ENCODE measurements at places on chromosomes 4 and X.

DNA sequence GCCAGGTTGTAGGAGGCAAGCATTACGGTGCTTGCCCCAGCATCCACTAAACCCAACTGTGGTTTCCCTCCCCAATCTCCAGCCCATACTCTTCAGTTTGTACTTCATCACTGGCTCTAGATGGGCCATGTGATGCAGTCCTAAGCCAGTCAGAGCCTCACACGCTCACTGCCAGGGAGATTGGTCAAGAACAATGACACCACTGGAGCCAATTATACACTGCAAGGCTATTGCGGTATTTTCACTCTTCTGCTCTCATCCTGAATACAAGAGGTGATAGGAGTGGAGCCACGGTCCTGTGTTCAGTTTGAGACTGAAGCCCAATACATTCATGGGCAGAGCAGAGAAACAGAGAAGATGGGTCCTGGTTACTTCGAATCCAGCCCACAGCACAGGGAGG lies 58.4 kb downstream of the SEPSECS start:
- DNase-seq: no peak

GRCh38 chrX:46686003-46686645 lies 72.8 kb downstream of the SLC9A7 start:
- no peak for DNase-seq

DNA sequence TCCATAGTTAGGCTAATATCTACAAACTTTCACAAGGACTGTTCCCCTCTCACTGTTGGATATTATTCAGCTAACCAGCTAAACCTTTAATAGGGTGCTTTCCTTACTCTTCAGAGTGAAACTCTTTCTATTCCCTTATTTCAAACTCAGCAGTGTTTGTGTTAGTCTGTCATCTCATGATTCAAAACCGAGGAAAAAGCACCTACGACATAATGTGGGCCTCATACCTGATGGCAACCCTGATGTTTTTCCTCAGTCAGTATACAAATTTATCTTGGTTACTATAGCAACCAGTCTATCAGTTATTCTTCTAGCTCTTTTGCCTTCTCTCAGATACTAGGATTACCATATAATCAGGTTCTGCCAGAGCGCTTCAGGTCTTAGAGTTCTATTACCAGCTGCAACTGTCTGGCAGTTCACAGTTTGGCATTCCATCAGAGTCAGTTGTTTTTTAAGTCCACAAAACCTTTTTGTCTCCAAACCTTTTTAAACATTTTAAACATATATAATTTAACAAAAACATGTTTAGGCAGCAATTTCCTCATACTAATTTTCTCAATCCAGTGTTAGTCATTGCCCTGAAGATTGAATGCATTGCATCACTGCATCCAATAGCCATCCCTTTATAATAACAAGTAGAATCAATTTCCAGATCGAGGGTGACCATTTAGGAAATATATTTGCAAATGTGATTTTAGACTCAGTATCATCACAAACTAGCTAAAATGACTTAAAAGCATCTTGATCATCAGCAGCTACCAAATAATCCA lies 7.4 kb downstream of the WDR44 start:
- DNase-seq: no peak

- no peak for DNase-seq
Observed at GRCh38 chr4:142917678-142918077, 71.6 kb upstream of the INPP4B start.

GRCh38 chrX:71184092-71184491 lies 38.9 kb upstream of the GJB1 start:
- DNase-seq: no peak

DNA sequence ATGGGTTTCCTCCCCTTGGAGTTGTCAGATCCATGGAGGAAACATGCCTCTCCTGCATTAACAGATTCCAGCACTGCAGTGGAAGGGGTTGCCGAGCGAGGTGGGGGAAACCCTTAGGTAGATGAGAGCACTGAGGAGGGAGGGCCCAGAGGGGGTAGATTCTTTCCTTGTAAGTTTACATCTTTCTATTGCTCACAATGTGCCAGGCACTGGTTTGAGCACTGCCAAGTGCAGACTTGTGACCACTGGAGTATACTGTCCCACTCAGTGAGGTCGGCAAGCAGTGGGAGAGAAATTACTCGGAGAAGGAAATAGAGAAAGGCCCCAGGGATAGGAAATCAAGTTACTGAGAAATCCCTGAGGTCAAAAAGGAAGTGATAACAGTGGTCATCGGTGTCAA lies 27.8 kb upstream of the TMEM154 start:
- DNase-seq: no peak

DNA sequence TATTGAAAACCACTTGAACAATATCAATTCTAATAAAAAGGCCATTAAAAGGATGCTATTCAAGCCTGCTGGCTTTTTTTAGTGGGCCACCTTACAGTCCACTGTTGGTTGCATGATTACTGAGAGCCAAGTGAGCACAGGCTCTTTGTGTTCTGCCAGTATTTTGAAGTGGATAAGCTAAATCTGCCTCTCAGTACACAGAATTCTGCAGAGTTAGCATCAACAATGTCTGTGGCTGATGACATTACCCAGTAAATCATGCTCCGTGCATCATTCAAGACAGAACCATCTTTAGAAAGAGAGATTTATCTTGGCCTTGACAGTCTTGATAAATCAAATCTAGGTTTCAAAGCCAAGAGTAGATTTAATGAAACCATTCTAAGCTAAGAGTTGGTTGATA lies 119.0 kb upstream of the GNPDA2 start:
- no peak for DNase-seq

DNA sequence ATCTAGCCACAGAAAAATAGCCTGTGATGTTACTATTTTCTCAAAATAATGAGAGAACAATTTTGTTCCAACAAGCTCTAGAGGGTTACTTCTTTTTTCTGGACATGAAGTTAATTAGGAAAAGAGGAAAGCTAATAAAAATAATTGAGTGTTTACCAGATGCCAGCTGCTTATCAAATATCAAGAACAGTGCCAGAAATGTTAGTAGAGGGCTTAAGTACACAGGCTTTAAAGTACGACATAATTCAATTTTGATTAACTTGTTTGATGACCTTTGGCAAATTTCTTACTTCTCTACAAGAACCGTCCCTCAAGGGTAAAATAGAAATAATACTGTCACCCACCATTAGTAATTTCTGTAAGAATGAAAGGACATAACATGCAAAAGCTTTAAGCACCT lies 977.0 kb downstream of the FSTL5 start:
- no peak for DNase-seq

GRCh38 chr4:123200051-123200940 lies 196.3 kb upstream of the SPRY1 start:
- DNase-seq: no peak

DNA sequence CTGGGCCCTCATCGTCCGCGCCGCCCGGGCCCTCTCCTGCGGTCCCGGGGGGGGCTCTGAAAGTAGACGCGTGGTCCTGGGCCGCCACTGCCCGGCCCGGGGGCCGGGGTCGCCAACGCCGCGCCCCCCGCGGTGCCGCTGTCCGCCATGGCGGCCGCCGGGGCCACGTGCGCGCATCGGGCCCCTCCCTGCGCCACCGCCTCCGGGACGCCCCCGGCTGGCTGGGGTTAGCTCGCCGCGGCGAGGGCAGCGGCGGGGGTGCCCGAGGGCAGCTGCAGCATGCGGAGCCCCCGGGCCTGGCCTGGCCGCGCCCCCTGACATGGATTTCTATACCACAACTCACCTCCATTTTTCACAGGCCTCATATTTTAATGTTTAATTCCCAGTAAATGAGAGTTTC lies 61.8 kb downstream of the ELF2 start:
- DNase-seq: no peak

DNA sequence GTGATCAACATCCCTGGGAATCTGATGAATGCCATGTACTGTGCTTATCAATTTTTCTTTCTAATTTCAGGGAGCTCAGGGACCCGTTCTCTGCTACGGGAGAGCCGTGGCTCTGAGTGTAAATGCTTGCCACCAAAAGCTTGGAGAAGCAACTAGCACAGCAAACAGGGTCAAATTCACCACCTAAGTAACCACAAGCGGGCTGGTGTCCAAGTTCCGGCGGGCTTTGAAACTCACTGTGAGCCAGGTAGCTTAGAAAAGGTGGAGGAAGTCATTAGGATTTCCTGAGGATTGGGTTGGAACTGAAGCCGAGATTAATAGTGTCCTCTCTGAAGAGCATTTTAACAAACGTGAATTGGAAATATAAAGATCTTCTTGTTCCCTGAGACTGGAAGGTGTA lies 87.2 kb downstream of the CLDN34 start:
- DNase-seq: no peak

Measured in HuH-7.5 (cell line).